ENCODE measurements at places on chromosomes 3 and 15.
A peak's percentile ranks its signal among the peaks of the same experiment; 100 is the strongest.

GRCh38 chr3:71107926-71108325 lies 475.6 kb downstream of the FOXP1 start:
- no peak for DNase-seq

DNA sequence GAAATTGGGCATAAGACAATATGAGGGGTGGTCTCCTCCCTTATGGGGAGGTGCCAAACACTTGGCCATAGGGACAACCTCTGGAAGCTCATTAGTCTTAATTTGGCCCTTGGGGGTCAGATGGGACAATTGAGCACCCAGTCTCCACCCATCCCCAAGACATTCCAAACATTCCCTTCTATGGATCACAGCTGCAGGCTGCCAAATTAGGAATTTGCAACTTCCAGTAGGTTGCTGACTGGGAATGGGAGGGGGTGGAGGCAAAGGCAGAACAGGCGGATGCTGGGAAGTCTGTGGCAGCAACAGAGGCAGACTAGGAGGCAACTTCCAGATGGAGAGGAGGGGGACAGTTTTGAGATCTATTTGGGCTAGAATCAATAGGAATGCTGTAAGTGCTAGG lies 1.4 kb upstream of the PDHB start:
- peak; percentile 72 for DNase-seq

GRCh38 chr3:8755564-8756237 lies 13.7 kb downstream of the OXTR start:
- DNase-seq = no peak

- DNase-seq = no peak
Observed at GRCh38 chr15:68278595-68279405, 1.3 kb downstream of the FEM1B start.

DNA sequence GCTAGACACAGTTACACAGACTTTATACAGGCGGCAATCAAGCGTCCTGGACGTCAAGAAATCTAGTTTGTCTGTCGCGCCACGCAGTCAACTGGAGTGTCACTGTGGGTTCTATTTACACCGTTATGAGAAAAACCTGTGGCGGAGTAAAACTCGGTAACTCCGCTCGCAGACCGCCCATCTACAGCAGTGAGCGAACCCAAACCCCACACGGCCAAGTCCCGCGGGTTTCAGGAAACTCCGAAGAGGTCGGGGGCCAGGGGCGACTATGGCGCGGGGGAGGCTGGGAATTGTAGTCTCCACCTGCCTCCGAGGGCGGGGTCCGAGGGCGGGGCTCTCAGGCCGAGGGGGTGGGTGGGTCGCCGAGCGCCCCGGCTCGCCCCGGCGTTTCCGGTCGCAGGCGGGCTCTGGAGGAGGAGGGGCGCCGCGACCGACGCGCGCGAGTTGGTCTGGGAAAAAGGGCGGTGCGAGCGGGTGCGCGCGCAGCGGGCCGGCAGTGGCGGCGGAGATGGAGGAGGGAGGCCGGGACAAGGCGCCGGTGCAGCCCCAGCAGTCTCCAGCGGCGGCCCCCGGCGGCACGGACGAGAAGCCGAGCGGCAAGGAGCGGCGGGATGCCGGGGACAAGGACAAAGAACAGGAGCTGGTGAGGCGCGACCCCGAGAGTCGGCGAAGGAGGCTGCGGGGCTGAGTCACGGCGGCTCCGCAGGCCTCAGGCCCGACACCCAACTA lies at the start of gene PSMD2:
PSMD2 (plus strand) TSS at position 483 of the 729 bp plus-strand sequence; CDS start at position 509, 26 bp downstream.
- DNase-seq = peak; percentile 99

GRCh38 chr3:134008630-134009156 lies 21.0 kb downstream of the SLCO2A1 start:
- DNase-seq = no peak

DNA sequence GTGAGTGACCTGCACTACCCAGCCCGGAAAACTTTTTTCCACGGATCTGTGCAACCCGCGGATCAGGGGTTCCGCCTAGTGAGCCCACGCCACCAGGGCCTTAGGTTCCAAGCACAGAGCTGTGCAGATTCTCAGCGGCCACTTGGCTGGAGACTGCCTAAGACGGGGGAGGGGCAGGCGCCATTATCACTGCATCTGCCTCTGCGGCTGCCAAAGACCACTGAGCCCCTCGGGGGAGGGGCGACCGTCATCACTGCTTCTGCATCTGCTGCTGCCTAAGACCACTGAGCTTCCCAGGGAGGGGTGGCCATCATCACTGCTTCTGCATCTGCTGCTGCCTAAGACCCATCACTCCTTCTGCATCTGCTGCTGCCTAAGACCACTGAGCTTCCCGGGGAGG lies 460.2 kb downstream of the OCA2 start:
- DNase-seq = peak; percentile 26

DNA sequence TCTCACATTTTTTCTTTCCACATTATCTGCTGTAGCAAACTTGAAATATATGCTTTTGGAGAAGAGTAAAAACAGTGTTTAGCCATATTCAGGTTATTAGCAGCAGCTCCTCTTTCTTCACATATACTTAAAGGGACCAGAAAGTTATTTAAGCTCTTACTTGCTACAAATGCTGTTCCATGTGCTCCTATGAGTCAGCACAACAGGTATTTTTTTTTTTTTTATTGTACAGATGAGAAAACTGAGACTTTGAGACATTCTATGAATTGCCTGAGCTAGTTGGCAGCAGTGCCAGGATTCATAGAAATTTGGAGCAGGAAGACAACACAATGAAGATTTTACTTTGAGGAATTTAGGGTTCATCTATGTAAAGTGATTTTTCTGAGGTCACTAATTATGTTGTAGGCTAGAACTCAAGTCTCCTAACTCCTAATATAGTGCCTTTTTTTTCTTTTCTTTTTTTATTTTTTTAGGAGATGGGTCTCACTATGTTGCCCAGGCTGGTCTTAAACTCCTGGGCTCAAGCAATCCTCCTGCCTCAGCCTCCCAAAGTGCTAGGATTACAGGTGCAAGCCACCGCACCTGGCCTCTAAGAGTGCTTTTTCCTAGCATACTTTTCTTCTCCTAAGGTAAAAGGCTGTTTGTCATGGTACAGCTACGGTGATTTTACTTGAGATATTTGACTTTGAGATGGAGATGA lies 23.6 kb downstream of the SETD5 start:
- DNase-seq = no peak

GRCh38 chr3:17432236-17432635 lies 310.2 kb downstream of the TBC1D5 start:
- no peak for DNase-seq

DNA sequence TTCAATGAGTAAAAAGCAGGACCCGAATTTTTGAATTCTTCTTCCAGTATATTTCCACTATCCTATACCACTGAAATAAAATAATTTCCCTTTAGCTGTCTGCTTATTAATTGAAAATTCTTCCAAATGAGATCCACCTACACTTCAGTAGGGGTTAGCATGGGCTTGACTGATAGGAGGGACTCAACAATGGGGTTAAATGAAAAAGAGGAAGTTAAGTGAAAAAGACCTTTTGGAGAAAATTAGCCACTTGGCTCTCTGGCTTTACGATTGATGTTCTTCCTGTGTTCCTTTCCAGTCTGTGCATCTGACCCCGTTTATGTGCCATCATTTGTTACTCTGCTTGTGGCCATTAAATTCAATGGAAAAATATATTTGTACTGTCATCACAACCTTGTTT lies 54.0 kb upstream of the GCNT3 start:
- no peak for DNase-seq

GRCh38 chr3:116199063-116199462 lies 246.2 kb downstream of the LSAMP start:
- no peak for DNase-seq

DNA sequence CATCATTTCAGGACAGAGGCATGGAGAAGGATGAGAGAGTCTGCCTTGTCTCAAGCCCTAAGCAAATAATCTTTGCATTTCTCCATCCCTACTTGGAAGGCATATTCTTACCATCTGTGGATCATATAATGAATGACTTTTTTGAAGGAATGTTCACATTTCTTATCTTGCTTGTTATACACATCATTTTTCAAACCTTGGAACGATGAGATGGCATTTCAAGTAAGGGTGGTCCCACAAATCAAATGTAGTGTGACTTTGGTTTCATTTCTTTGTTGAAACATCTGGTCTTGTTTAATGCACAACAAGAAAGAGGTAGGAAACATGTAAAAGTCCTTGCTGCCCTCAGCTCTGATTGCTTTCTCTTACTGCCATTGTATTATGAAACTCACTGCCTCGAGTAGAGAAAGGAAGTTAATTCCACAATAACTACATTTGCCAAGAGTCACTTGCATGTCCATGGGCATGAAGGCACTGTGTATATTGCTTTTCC lies 32.1 kb downstream of the RBMS3 start:
- no peak for DNase-seq

DNA sequence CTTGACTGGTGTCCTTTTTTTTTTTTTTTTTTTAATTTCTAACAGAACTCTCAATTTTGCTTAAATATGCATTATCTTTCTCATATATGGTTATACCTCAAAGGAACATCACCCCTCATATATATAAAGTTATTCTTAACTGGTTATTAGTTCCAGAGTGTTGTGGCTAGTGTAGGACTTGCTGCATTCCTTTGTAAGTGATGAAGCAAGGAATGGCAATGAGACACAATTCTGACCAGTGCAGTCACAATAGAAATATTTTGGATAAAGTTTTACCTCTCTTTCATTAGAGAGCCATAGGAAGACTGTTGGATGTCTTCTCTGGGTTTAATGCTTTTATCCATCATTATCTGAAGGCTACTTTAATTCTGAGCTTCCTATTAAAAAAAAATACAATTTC lies 75.5 kb upstream of the CBLB start:
- DNase-seq = no peak

- DNase-seq = no peak
Observed at GRCh38 chr3:124144035-124144814, 152.3 kb upstream of the ROPN1 start.

- no peak for DNase-seq
Observed at GRCh38 chr3:182848906-182849305, 55.6 kb downstream of the ATP11B start.

Measured in WTC11 (cell line).